Left ventricle myocardium superior (tissue), 1 donor: ENCODE measurements at places on chromosomes 3 and 15. TPM values are rescaled to one million over a fixed set of nuclear protein-coding genes. Genes with fewer than 3 reads are reported as not detected.

The CAMK2N2 gene
- total RNA-seq: not detected

DNA sequence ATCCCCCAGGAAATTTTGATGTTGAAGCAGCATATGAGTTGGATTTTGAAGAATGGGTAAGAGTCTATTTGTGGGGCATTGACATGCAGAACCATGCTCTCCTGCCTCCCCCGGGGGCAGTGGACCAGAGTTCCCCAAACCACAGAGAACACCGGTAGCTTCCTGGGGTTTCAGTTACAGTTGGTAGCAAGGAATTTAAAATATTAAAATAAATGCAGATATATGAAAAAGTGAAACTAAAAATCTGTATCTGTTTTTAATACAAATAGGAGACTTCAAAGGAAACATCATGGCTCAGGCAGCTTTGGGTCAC lies 37.4 kb downstream of the SLC9A9 start:
- DNase-seq: no peak

- no peak for DNase-seq
These were observed 98.4 kb upstream of the PFN2 start for GRCh38 chr3:150069154-150069527.

- no peak for DNase-seq
These were observed 3.6 kb upstream of the SH2D7 start for GRCh38 chr15:78088773-78089080.

The PP2D1 gene
- total RNA-seq: not detected

The AADACL2 gene
- total RNA-seq: not detected

The PTX3 gene
- 0.30 TPM for total RNA-seq

DNA sequence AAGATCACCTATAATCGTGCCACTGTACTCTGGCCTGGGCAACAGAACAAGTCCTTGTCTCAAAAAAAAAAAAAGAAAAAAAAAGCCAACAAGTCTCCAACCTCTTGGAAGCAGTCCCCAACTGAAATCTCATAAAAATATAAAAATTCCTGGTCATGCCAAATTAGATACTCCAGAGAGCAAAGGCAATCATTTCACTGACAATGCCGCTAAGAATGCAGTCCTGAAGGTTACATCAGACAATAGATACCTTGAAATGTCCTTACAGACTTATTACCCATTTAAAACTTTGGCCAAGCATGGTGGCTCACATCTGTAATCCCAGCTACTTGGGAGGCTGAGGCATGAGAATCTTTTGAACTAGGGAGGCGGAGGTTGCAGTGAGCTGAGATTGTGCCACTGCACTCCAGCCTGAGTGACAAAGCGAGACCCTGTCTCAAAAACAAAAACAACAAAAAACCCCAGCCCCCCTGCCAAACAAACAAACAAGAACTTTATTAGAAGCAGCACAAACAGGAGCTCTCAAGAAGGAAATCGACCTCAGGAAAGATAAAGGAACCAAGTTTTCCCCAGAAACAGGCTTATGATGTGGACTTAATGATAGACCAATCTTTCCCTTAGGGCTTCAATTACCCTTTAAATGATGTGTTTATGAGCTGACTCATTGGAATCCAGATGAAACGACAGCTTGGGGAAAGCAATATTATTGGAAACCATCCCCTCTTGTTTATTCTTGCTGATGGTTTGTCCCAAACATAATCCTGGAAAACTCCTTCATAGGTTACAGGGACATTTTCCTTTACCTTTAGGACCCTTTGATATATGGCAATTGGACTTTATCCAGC lies 53.1 kb upstream of the XCR1 start:
- no peak for DNase-seq

The TRAT1 gene
- not detected for total RNA-seq

The ANP32A gene
- total RNA-seq: 138 TPM

The CXCR6 gene
- 0.59 TPM for total RNA-seq

GRCh38 chr15:77656294-77656693 lies 23.6 kb upstream of the LINGO1 start:
- DNase-seq: no peak

The FGF7 gene
- 34.6 TPM for total RNA-seq

- DNase-seq: no peak
These were observed 22.5 kb upstream of the TSC22D2 start for GRCh38 chr3:150385296-150386242.

The SOX2 gene
- total RNA-seq: 0.22 TPM

GRCh38 chr3:188198760-188199327 lies 44.9 kb downstream of the LPP start:
- no peak for DNase-seq

The SLC22A13 gene
- not detected for total RNA-seq

DNA sequence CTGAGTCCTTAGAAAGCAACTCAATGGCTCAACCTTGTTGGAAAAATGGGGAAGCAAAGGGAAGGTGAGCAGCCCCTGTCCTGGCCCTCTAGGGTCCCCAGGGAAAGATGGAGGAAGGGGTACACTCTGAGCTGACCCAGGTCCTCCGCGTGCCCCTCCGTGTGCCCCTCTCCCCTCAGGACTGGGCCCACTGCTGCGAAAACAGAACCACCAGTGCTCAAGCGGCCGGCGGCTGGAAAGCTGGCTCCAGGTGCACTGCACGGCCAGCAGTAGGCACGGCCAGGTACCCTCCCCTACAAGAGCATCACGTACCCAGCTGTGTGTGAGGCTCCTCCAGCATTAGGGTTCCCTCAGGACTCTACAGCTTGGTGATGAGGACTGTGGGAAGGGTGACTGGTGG lies 26.3 kb downstream of the RAB43 start:
- DNase-seq: no peak

GRCh38 chr15:80210611-80211573 lies 41.1 kb downstream of the CTXND1 start:
- DNase-seq: no peak

DNA sequence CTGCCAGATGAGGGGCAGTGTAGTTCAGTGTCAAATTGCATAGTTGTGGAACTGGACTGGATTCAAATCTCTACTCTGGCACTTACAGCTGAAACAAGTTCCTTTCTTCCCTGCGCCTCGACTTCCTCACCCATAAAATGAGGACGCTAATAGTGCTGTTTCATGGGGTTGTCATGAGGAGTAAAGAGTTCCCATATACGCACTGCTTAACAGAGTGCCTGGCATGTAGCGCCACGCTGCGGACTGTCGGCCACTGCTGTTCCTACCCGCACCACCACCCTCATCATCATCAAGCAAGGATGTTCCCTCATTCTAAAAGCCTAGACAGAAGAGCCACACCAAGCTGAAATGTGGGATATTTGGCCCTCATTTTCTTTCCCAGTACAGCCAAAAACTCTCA lies 91.9 kb downstream of the CHDH start:
- peak; percentile 43 for DNase-seq

- no peak for DNase-seq
These were observed 54.2 kb upstream of the TMCO5A start for GRCh38 chr15:37880009-37880834.

DNA sequence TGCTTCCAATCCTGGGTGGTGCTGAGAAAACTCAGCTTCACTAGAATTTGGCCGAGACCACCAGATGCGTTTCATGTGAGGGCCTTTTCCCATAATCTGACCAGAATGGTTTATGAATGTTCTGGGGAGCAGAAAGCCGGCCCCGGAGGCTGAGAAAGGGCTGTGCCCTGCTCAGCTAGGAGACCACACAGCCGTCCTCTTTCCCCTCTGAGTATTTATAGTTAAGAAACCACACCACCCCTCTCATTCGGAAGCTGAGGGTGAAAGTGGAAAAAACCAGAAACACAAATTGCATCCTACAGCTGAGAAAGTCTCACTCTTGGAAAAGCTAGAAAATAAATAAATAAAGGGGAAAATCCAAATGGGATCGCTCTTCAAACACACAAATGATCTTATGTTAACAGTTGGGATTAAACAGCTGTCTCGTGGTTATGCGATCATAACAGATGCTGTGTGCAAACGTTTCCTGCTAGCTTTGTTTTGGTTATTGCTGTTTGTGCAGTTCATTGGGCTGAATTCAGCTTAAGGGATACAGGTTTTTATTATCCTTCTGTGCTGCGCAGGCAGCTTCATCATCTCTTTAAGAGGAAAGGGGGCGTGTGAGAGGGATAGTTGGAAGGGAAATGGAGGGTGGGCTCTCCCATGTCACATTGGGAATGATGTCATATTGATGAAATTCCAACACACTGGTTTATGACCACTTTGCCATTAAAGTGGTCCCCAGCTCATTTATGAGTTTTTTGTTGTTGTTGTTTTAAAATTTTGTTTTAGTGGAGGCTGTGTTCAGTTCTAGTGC lies 1026.2 kb upstream of the NR2F2 start:
- no peak for DNase-seq

DNA sequence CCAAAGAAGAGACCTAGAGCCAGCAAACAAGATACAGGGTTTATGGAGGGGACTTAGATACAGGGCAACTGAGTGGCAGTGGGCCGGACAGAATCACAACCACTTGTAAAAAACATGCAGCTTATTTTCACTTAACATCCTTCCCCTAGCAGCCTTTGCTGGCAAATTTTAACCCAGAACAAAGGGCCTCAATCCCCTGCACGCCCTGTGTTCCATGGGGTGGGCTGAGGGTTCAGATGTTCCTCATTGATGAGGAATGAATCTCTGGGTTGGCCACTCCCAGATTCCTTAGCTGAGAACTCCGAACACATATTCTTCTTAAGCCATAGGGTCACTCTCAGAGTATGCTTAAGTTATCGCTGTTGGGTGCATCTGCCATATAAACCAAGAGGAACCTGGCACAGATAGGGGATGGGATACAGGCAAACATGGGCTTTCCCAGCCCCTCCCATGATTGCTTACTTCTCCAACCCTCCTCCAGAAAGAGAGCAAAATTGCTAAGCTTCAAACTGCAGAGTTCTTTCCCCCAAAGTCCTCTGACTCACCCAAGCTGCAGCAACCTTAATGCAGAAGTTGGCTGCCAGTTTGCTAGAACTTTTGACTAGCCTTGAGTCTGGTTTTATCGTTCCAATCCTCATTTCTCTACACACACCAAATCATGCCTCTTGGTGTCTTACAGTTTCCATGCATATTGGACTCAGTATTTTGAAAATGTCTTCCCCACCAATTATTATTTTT lies 146.9 kb downstream of the CD47 start:
- no peak for DNase-seq

The CLDN18 gene
- total RNA-seq: not detected

- DNase-seq: no peak
These were observed 641.7 kb downstream of the NR2F2 start for GRCh38 chr15:96972201-96972600.

GRCh38 chr3:100615684-100616083 lies 6.3 kb downstream of the ADGRG7 start:
- DNase-seq: no peak

The REC114 gene
- total RNA-seq: 0.84 TPM

- no peak for DNase-seq
These were observed 39.4 kb upstream of the ST6GAL1 start for GRCh38 chr3:186890911-186891310.

The CHST13 gene
- total RNA-seq: 0.45 TPM

The CD200 gene
- 1.3 TPM for total RNA-seq

- no peak for DNase-seq
These were observed 5.0 kb downstream of the FES start for GRCh38 chr15:90889313-90889730.

DNA sequence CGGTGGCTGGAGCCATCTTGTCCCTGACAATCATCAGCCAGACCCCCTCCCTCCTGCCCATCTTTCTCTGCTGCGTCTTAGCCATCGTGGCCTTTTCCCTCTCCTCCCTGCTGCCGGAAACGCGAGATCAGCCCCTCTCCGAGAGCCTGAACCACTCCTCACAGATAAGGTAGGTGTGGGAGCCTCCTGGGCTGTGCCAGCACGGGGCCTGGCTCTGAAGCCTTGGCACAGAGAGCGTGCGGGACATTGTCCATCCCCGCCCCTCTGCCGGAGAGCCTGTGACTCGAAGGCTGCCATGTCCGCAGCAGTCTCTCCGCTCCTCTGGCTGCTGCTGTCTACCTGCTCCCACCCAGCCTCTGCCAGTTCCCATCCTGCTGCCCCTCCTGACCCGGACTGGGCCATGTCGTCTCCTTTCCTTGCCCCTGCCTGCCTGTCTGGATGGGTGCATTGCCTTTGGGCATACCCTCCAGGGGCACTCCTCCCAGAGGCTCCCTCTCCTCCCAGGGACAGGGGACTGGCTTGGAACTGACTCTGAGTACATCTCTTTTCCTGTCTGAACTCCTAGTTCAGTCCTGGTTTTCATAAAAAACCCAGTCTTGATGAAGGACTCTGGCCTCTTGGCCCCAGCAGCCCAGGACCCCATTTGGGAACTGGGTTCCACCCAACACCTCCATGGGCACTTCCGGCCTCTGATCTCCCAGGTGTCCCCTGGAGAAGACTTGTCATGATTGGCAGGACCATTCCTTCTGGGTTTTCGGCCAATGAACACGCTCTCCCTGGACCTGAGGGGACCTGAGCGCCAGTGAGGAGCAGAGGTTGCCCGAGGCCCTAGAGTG lies 30.0 kb upstream of the XYLB start:
- DNase-seq: no peak

The STIMATE gene
- 9.0 TPM for total RNA-seq

DNA sequence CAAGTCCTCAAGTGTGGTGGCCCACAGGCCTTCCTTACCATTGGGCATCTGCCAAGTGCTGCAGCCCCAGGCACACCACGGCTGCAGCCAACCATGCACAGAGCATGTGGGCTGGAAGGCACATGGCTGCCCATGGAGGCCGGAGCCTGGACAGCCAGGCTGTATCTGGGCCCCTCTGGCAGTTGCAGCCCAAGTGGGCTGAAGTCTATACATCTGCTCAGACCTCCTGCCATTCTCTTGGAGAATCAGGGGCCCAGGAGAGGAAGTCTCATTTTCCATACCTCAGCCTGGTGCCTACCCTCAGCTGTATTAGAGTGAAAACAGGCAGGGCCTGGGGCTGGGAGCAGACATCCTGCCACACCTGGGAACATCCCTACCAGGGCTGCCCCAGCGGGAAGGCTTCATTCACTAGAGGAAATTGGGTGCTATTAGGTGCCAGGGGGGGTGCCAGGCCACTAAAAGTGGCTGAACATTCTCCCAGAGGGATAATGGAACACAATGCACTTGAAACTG lies 48.0 kb upstream of the SLCO2A1 start:
- no peak for DNase-seq

DNA sequence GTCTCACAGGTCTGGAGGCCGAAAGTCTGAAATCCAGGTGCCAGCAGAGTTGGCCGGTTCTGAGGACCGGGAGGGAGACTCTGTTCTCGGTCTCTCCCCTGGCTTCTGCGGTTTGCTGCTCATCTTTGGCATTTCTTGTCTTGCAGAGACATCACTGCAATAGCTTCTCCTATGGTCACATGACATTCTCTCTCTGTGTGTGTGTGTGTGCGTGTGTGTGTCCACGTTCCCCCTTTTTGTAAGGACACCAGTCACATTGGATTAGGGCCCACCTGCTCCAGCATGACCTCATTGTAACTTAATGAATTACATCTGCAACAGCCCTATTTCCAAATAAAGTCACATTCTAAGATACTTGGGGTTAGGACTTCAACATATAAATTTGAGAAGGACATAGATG lies 12.4 kb upstream of the ATP10A start:
- no peak for DNase-seq

GRCh38 chr3:4888913-4889846 lies 90.1 kb upstream of the BHLHE40 start:
- no peak for DNase-seq

The IMPG2 gene
- total RNA-seq: 0.20 TPM

The SHF gene
- 5.0 TPM for total RNA-seq
